ENCODE measurements at places on chromosomes 5 and 9. TPM values are rescaled to one million over a fixed set of nuclear protein-coding genes. Genes with fewer than 3 reads are reported as not detected.

GRCh38 chr5:129359450-129359849 lies 100.6 kb upstream of the ADAMTS19 start:
- no peak overlapping the region for H3K4me3 ChIP-seq
- H3K4me1 ChIP-seq: no peaks in the 10 kb centered on the region
- H3K36me3 ChIP-seq: no peaks in the 10 kb centered on the region
- no peak for DNase-seq

GRCh38 chr9:123556464-123557435 lies 200.8 kb downstream of the CRB2 start:
- no peaks in the 10 kb centered on the region for H3K36me3 ChIP-seq
- H3K4me1 ChIP-seq: peaks cover 1% of the 10 kb centered on the region
- no peaks in the 10 kb centered on the region for H3K27me3 ChIP-seq
- H3K27ac ChIP-seq: no peak overlapping the region
- no peak overlapping the region for H3K4me3 ChIP-seq

- DNase-seq: no peak
- H3K4me3 ChIP-seq: no peak overlapping the region
- no peaks in the 10 kb centered on the region for H3K36me3 ChIP-seq
- H3K4me1 ChIP-seq: peaks cover 6% of the 10 kb centered on the region
- no peaks in the 10 kb centered on the region for H3K27me3 ChIP-seq
Measured at GRCh38 chr9:130422546-130422945, 22.2 kb upstream of the ASS1 start.

DNA sequence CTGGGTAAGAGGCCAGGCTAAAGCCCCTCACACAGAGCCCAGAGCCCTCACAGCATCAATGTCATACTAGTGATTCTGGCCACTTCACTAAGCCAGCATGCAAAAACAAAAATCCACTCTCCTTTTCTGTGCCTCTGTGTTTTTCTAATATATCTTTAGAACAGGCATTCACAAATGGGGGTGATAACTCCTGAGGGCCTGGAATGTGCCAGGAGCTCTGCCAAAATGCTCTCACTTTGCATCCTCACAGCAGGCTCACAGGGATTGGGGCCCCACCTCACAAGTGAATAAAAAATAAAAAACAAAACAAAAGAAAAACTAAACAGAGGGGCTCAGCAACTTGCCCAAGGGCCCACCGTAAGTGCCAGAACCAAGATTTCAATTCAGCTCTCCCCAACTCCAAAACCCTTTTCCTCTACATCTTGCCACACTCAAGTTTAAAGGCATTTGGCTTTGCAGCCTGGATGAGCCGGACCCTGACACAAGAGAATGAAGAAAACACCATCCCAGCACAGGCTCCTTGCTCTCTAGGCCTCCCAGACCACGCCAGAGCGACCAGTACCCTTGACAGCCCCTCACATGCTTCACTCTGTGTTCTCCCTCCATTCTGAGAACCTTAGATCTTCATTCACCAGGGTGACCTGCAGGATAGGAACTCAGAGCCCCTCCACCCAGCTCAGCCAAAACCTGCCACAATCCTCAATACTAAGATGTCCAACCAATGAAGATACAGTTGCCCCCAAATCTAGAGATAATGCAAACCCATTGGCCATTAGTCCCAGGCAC lies 51.3 kb downstream of the SAXO1 start:
- no peak overlapping the region for H3K4me3 ChIP-seq
- H3K36me3 ChIP-seq: no peaks in the 10 kb centered on the region
- H3K4me1 ChIP-seq: no peaks in the 10 kb centered on the region
- no peak for DNase-seq
- no peak overlapping the region for H3K27ac ChIP-seq
- H3K27me3 ChIP-seq: no peaks in the 10 kb centered on the region

DNA sequence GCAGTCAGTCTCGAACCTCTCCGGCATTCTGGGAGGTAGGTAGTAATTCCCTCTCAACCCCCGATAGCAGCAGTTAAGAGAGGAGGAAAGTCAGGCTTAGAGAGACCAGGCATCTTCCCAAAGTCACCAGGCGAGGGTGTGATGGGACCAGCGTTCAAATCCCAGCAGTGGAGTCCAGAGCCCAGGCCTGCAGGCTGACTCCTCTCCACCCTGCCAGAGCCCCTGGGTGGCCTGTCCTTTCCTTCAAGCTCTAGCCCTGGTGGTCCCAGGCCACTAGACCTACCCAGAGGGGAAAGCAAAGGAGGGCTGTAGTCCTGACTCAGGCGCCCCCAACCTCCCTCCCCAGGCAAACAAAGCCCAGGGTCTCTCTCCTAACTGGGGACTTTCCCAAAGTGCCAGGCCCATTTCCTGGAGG lies 4.2 kb upstream of the NR5A1 start:
- H3K36me3 ChIP-seq: no peaks in the 10 kb centered on the region
- DNase-seq: no peak
- H3K4me3 ChIP-seq: no peak overlapping the region
- no peaks in the 10 kb centered on the region for H3K27me3 ChIP-seq
- H3K27ac ChIP-seq: no peak overlapping the region

DNA sequence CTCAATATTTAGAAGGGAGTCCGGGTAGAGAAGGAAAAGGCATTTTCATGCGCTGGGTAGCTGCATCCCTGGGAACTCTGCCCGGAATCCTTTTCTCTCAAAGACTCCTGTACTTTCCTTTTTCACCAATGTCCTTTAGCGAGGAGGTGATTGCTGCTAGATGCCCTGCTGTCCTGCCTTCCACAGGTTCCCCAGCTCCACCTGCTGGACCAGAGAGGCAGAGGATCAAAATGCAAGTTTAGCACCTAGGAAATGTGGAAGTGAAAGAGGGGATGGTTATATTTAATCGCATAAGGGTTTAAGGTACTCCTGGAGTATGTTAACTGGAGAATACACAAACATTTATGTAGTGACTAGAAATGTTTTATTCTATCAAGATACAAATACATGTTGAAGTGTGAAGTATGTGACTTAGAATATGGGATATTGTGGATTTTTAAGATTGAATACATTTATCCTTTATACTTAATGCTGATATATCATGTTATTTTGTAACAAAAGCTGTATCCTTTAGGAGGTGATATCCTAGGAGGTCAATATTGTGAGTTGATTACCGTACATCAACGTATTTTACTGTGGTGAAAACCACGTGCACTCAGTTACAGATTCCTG lies 145.7 kb downstream of the ARHGAP26 start:
- H3K27me3 ChIP-seq: no peaks in the 10 kb centered on the region
- H3K27ac ChIP-seq: no peak overlapping the region
- no peaks in the 10 kb centered on the region for H3K36me3 ChIP-seq
- no peak overlapping the region for H3K4me3 ChIP-seq
- peaks cover 9% of the 10 kb centered on the region for H3K4me1 ChIP-seq

GRCh38 chr5:134777366-134777765 lies 18.8 kb downstream of the DDX46 start:
- no peak for DNase-seq
- no peaks in the 10 kb centered on the region for H3K4me1 ChIP-seq

GRCh38 chr5:34499001-34499734 lies 157.0 kb upstream of the RAI14 start:
- no peaks in the 10 kb centered on the region for H3K4me1 ChIP-seq
- DNase-seq: no peak
- H3K27me3 ChIP-seq: no peaks in the 10 kb centered on the region
- H3K27ac ChIP-seq: peak overlapping the region; percentile 69
- no peak overlapping the region for H3K4me3 ChIP-seq
- H3K36me3 ChIP-seq: no peaks in the 10 kb centered on the region

DNA sequence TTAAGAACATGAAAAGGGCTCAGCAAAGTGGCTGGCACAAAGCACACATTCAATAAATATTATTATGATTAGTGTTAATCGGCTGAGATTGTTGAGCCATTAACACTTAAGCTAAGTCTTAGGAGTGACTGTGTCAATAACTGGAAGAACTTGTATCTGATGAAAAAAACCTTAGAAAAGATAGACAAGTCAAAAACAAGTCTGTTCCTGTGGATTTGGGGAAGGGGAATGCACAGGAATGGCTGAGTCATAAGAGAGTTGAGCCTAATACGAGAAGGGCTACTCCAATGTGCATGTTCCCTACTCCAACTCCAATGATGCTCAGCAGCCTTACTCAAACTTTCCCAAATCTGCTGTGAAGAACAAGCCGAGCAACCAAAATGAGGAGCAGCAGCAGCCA lies 53.9 kb downstream of the MED27 start:
- no peaks in the 10 kb centered on the region for H3K36me3 ChIP-seq
- no peak overlapping the region for H3K4me3 ChIP-seq
- no peak overlapping the region for H3K27ac ChIP-seq
- DNase-seq: no peak
- H3K4me1 ChIP-seq: no peaks in the 10 kb centered on the region

DNA sequence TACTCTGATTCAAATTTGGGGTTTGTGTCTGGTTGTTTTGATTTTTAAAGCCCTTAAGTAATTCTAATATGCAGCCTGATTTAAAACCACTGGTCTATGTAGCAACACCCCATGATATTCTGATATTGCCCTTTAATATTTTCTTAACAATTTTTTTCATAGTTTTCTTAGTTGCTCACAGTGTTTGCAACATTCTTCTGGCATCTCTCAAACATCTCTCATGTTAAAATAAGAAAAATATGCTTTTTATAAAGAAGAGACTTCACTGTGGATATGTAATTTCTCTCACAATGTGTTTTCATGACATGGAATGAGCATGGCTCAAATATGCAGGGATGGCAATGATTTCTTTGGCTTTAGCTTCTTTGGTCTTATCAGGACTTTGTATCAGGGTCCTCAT lies 183.7 kb downstream of the TAF11L14 start:
- no peak overlapping the region for H3K27ac ChIP-seq
- no peaks in the 10 kb centered on the region for H3K4me1 ChIP-seq
- no peaks in the 10 kb centered on the region for H3K36me3 ChIP-seq
- H3K4me3 ChIP-seq: no peak overlapping the region
- H3K27me3 ChIP-seq: no peaks in the 10 kb centered on the region
- no peak for DNase-seq

DNA sequence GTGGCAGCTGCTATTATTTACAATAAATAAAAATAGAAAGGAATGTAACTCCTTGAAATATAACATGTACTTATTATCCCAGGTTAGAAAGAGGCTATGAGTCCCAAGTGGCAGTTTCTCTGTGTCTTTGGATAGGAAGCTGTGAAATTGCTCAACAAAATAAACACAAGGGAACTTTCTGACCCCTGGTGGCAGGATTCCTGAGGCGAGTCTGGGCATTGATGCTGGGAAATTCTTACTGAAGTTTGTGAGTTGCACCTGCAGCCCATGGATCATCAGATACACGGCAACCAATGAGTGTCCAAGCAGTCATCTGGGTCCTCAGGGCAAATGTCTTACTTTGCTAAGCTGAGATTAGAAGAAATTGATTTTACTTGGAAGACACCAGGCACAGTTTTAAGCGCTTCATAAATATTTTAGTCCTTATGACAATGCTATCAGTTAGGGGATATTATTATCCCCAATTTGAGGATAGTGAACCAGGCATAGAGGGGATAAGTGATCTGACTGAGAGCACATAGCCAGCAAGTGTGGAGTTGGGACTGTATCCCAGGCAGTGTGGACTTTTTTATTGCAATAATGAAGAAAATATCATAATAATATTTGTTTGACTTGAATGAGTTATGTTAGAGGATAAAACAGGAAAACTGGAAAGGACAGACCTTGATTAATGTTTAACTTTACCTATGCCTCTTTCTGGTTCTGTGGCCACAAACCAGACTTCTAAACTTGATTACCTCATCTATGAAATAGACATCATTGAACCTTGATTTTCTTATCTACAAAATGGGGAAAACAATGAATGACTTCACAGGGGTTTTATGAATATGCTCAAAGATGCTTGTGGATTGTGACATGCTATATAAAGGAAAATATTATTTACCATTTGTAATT lies 265.5 kb upstream of the ADAMTSL1 start:
- peak; percentile 64 for DNase-seq
- no peaks in the 10 kb centered on the region for H3K4me1 ChIP-seq
- no peaks in the 10 kb centered on the region for H3K27me3 ChIP-seq

DNA sequence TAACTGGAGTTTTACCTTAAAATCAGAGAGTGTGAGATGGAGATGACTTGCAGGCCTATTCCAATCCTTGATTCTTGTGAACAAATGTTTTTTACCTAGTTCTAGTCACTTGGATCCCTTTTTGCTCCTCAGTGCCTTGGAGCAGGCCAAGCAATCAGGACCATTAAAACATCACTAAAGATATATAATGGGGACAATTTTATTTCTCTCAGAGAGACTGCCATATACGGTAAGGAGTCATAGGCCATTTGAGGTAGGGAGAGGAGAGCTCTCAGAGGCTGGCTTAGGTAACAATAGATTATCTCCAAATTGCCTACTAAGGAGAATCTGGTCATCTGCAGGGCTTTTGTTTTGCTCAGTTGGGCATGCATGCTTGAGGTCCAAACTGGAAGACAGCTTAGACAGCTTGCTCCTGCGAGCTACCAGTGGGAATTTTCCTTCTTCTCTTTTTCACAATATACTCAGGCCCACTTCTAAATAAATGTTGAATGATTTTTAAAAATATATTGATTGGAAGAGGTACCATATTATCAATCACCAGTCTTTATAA lies 44.0 kb downstream of the FREM1 start:
- no peak for DNase-seq
- H3K4me3 ChIP-seq: no peak overlapping the region
- H3K27me3 ChIP-seq: no peaks in the 10 kb centered on the region
- H3K27ac ChIP-seq: no peak overlapping the region
- peaks cover 7% of the 10 kb centered on the region for H3K36me3 ChIP-seq

- H3K27ac ChIP-seq: no peak overlapping the region
- H3K36me3 ChIP-seq: no peaks in the 10 kb centered on the region
- H3K4me1 ChIP-seq: no peaks in the 10 kb centered on the region
- no peak for DNase-seq
- no peak overlapping the region for H3K4me3 ChIP-seq
Measured at GRCh38 chr9:21295992-21296391, 9.1 kb downstream of the IFNA5 start.

DNA sequence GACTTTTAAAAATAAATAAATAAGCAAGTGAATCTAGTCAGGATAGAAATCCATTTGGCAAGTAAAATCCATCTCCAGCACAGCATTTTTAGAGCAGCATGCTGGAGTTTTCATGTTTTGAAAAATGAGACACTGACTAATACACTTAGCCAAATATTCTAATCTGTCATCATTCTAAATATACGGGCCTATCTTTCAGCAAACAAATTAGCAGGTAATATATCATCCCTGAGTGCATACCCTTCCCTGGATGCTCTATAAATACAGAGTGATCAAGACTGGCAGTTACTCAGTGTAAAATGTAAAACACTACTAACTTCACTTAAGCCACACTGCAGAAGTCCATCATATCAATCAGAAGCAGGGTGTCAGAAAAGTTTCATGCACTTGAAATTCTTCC lies 58.4 kb downstream of the MLLT3 start:
- no peaks in the 10 kb centered on the region for H3K27me3 ChIP-seq
- no peak overlapping the region for H3K4me3 ChIP-seq
- DNase-seq: no peak
- H3K27ac ChIP-seq: no peak overlapping the region

SARDH gene
- total RNA-seq: 8.4 TPM

ADRA1B gene
- 1.5 TPM for total RNA-seq

NMRK1 gene
- total RNA-seq: 27.5 TPM

ANP32B gene
- 45.4 TPM for total RNA-seq

Data from lung (tissue), 17 donors.